Amniotic stem cell (primary cell): ENCODE measurements at places on chromosomes 7 and 10.

DNA sequence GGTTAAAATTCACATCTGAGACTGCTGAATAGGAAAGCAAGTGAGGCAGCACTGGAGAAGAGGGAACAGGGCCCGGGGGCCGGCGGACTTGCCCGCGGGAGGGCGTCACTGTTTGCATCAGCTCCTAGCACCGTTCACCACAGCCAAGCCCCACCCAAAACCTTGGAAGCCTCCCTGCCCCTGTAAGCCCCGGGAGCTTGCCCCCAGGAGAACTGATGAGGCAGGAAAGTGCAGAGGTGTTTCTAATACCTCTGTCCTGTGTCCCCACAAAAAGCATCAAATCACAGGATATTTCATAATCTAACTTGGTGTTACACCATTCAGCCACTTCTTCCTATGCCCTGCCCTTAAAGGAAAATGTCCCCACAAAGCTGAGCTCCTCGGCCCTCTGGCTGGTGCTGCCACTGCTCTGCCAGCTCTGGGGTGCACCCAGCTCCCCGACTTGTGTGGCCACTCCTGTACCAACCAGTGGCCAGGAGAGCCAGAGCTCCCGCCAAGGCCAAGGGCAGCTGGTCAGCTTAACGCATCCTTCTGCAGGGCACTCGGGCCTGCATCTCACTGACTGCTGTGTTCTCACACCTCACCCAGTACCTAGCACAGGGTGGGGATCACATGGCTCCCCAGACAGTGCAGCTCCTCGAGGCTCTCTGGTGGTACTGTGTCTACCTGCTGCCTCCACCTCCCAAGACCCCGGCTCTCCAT is 47.3 kb upstream of the CNPY1 start:
- DNase-seq, result no peak

DNA sequence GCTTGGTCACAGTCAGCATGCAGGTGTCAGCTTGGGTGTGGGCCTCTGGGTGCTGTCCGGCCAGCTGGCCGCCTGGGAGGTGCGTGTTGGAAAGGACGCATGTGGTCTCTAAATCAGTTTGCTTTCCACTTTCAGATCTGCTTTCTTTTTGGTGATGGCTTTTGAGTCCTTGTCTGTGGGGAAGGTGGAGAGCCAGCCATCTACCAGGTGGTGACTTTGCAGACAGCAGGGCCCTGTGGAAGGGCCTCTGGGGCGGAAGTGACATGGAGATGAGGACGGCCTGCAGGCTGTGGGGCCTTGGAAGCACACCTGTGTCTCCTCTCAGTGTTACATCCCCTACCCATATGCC is 59.4 kb downstream of the WDR37 start:
- DNase-seq, result no peak

DNA sequence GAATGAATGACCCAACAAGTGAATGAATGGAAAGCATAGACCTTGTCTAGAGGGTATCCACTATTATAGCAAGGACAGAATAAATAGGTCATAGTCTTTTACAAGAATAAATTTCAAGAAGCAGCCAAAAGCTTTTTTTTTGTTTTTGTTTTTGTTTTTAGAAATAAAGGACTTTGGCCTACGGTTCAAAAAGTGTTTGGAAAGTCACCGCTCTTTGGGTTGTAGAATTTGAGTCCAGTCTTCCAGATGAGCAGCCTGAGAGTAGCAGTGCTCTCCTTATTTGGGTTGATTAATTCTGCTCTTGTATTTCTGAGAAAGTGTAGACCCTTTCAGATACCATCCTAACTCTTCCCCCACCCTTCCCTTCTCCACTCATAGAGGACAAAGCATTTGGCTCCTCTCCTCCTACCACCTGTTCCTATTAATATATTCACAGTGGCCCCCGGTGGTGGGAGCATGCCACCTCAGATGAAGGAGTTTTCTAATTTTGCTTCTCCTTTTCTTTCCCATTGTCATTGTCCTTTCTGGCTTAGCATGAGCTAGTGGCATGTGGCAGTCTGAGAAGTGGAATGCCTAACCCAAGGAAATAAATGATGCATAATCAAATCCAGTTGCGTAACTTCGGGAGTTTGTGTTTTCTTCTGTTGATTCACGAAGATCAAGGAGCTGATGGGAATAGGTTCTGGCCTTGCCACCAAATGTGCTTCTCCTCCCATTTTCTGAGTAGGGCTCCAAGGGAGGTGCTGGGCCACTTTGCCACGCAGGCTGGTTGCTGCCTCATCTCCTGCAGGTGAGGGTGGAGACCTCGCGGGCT is 114.7 kb downstream of the CHN2 start:
- no peak for DNase-seq

DNA sequence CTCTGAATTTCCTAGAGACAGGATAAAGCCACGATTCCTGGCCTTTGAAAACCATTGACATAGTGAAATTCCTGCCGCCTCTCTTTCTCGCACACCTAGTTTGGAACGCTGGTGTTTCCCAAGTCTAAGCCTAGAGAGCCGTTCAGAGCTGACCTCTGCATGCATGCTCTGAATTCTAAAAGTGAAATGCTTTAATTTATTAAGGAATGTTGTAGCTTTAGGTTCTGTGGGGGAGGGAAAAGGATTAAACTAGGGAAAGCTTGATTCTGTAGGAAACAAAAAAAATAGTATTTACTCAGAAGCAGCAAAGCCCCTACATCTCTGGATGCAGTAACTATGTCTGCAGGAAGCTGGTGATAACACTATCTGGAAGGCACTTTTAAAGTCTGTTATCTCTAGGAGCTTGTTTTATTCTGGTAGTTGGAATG is 27.3 kb downstream of the PFKP start:
- DNase-seq, result no peak

DNA sequence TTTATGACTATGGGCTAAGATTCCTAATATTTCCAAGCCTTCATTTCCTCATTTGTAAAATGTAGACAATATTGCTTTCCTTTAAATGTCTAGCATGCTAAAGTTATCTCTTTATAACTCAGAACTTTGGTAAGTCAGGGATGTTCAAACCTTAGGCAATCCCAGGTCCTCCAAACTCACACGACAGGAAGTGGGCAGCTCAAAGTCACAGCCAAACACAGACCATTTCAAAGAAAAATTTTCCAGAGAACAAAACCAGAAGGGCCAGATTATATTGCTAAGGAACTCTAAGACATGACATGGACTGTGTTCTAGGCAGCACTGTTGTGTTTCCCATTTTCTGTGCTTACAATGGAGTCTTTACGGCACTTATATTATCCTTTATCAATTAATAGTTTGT is 87.8 kb upstream of the DYNC1I1 start:
- DNase-seq, result no peak

DNA sequence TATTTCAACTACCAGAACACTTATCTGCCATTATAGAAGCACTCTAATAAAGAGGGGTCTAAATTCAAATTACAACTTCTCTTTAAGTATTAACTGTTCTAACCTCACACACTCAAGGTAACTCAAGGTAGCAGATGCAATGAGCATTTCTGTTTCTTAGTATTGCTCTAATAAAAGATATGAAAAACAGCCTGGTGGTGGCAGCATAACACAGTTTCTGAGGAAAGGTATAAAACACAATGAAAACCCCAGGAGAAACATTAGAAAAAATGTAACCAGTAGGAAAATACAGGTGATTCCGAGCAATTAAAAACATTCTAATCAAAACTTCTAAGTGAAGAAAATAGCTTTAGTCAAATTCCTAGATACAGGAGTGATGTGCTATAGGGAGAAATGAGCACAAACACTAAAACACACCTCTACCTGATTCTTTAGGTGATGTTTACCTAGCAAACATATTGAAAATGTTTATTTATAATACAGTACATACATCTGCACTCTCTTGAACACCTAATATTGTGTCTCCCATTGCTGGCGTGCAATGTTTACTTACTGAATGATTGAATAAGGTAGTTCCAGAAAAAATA is 3.5 kb downstream of the MKRN1 start:
- DNase-seq, result no peak

GRCh38 chr7:24962418-24962962 is 17.5 kb downstream of the OSBPL3 start:
- no peak for DNase-seq

GRCh38 chr7:140390034-140390433 is 8.3 kb downstream of the SLC37A3 start:
- DNase-seq, result no peak

DNA sequence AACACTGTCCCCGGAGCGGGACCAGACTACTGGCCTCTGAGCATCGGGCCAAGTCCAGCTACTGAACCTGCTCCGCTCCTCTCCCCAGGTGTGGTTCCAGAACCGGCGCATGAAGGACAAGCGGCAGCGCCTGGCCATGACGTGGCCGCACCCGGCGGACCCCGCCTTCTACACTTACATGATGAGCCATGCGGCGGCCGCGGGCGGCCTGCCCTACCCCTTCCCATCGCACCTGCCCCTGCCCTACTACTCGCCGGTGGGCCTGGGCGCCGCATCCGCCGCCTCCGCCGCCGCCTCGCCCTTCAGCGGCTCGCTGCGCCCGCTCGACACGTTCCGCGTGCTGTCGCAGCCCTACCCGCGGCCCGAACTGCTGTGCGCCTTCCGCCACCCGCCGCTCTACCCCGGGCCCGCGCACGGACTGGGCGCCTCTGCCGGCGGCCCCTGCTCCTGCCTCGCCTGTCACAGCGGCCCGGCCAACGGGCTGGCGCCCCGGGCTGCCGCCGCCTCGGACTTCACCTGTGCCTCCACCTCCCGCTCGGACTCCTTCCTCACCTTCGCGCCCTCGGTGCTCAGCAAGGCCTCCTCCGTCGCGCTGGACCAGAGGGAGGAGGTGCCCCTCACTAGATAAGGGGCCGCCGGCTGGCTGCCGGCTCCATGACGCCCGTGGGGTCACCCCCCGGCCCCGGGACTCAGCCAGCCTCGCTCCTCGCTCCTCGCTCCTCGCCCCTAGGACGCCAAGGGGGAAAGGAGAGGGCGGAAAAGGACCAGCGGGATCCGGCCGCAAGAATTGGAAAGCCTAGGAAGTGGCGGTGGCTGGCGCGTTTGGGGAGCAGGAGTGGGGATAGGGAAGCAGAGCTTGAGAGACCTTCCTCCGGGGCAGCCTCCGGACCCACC is 3.4 kb downstream of the EVX1 start:
- DNase-seq, result no peak

GRCh38 chr10:18340496-18341051 is 200.3 kb downstream of the CACNB2 start:
- no peak for DNase-seq
